ENCODE measurements at places on chromosomes 13 and 19. TPM values are rescaled to one million over a fixed set of nuclear protein-coding genes. Genes with fewer than 3 reads are reported as not detected.

DNA sequence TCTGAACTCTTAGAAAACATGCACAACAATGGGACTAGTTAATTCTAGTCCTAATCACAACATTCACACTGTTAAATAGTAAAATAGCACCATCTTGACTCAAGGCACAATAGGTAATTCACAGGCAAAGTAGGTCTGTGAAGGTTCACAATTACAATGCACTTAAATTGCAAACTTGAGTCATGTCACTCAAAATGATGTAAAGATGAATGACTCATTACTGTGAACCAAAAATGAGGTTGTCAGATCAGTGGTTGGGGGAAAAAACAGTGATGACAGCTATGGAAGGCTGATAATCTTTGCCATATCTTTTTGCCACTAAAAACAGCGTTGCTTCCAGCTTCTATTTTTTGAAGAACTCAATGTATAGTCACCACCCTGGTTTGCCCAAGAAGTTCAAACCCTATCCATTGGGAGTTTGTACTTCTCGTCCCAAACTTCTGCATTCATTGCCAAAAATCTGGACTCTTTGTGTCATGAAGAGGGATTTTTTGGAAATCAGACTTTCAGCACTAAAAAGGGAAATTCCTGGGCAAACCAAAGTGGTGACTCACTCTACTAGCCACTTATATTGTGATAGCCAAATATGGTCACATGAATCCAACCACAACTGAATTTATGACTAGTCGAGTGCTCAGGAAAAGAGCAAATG, 200.9 kb upstream of the TMTC4 start:
- DNase-seq = no peak

F7 gene
- total RNA-seq = not detected

DNA sequence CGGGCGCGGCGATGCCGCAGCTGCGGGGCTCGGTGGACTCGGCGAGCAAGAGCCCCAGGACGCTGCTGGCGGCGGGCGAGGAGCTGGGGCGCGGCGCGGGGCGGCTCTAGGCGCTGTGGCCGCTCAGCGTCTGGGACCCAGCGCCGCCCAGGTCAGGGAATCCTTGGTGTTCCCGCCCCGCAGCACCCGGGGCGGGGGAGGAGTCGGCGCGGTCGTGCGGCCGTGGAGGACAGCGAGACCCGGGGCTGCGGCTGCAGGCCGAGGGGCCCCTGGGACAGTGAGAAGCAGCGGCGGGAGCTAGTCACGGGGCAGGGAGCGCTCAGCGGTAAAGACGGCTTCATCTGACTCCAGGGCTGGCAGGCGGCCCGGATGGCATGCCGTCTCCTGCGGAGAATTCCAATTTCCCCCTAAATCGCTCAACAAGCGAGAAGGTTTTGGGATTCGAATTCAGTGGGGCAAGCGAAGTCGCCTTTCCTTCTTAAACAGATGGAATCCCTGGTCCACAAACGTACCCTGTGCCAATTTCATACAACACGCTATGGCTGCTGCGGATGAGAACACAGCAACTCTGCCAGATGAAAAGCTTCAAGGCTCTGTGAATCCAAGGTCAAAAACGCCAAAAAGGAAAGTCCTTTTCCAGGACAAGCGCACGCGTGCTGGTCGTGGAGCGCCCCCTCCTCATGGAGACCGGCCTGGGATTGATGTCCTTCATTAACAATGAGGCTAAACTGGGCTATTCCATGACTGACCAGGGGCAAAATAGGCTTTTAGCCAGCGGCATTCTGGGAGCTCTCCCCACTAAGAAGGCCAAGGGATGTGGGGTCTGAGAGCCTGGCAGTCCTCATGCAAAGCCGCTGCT, 4.2 kb upstream of the ZSCAN4 start:
- DNase-seq = no peak

DNA sequence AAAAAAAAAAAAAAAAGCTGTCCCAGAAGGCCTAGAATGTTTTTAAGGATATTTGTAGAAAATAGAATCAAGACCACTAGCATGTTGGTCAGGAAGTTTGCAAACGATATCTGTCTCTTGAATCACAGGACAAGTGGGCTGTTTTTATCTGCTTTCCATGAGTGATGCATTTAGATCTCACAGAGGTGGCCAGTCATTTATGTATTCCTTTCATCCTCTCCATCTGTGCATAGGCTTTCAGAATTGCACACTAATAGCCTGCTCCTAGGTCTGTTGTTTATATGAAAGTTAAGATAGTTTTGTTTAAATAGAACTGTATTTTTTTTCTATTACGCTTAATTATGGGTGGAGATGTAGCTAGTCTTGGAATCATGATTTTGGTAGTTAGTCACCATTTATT, 289.5 kb downstream of the SHISA2 start:
- DNase-seq = no peak

DIAPH3 gene
- 0.47 TPM for total RNA-seq

PROZ gene
- total RNA-seq = not detected

GRCh38 chr13:108594153-108594552, 35.3 kb upstream of the MYO16 start:
- DNase-seq = no peak

PIP5K1C gene
- 21.1 TPM for total RNA-seq
